ENCODE measurements at places on chromosomes 3 and 15.

- no peak overlapping the region for H3K27ac ChIP-seq
- no peak for DNase-seq
- no peak overlapping the region for H3K4me3 ChIP-seq
- H3K27me3 ChIP-seq, result no peaks in the 10 kb centered on the region
Observed at GRCh38 chr3:111653766-111654165, 58.6 kb upstream of the ZBED2 start.

- no peaks in the 10 kb centered on the region for H3K4me1 ChIP-seq
- H3K27ac ChIP-seq, result no peak overlapping the region
- no peak overlapping the region for H3K4me3 ChIP-seq
- no peaks in the 10 kb centered on the region for H3K27me3 ChIP-seq
- no peak for DNase-seq
Observed at GRCh38 chr3:31481697-31482096, 51.0 kb upstream of the STT3B start.

- no peaks in the 10 kb centered on the region for H3K27me3 ChIP-seq
- no peak overlapping the region for H3K27ac ChIP-seq
- H3K4me3 ChIP-seq, result no peak overlapping the region
- H3K4me1 ChIP-seq, result no peaks in the 10 kb centered on the region
- DNase-seq, result no peak
Observed at GRCh38 chr3:170529346-170529745, 56.5 kb downstream of the SLC7A14 start.

GRCh38 chr15:89377842-89378295 lies 43.2 kb upstream of the POLG start:
- peaks cover 39% of the 10 kb centered on the region for H3K27me3 ChIP-seq
- H3K4me3 ChIP-seq, result no peak overlapping the region
- no peak overlapping the region for H3K27ac ChIP-seq

GRCh38 chr3:59472541-59472940 lies 422.7 kb upstream of the CFAP20DC start:
- H3K27me3 ChIP-seq, result no peaks in the 10 kb centered on the region
- H3K27ac ChIP-seq, result no peak overlapping the region
- H3K4me1 ChIP-seq, result peaks cover 8% of the 10 kb centered on the region
- DNase-seq, result no peak
- no peaks in the 10 kb centered on the region for H3K36me3 ChIP-seq

DNA sequence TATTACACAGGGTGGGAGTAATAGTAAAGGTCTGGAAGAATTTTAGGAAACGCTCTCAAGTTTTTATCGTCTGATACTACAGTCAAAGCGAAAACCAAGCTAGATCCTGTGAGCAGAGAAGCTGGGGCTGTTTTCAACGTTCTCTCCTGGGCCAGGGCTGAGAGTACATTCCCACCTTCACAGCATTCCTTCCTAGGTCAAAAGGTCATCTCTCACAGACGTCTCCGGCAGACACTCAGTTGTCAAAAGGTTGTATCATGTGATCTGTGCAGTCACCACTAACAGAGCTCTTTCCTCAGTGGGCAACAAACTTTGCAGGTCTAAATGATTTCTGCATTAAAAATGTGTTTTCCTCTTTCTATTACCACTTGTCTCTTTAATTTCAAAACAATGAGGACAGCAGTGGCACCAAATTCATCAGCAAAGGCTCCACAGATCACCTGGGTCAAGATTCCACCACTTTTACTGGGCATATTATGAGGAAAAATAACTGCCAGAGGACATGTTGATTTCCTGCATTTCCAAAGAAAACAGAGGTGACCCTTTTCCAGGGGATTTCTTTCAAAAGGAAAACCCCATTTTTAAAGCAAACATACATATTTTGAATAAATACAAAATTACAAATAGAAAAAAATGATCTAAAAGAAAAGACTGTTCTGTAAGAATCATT lies 41.9 kb downstream of the MEIS2 start:
- DNase-seq, result no peak
- no peaks in the 10 kb centered on the region for H3K36me3 ChIP-seq
- no peaks in the 10 kb centered on the region for H3K4me1 ChIP-seq
- H3K4me3 ChIP-seq, result no peak overlapping the region
- H3K27ac ChIP-seq, result no peak overlapping the region

DNA sequence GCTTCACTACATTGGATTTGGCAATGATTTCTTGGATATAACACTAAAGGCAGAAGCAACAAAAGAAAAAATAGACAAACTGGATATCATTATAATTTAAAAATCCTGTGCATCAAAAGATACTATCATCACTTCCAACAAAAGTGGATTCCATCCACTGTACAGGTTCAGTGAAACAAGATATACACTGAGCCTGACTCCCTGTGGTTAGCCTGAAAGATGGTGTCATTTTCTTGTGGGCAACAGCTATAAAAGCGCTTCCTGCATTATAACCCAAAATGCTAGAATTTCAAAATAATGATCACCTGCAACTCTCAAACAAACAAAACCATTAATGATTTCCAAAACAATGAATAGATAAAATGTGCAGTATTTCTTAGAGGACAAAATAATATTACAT lies 39.6 kb upstream of the TBC1D23 start:
- H3K36me3 ChIP-seq, result no peaks in the 10 kb centered on the region
- no peak overlapping the region for H3K4me3 ChIP-seq
- no peaks in the 10 kb centered on the region for H3K4me1 ChIP-seq
- no peaks in the 10 kb centered on the region for H3K27me3 ChIP-seq

DNA sequence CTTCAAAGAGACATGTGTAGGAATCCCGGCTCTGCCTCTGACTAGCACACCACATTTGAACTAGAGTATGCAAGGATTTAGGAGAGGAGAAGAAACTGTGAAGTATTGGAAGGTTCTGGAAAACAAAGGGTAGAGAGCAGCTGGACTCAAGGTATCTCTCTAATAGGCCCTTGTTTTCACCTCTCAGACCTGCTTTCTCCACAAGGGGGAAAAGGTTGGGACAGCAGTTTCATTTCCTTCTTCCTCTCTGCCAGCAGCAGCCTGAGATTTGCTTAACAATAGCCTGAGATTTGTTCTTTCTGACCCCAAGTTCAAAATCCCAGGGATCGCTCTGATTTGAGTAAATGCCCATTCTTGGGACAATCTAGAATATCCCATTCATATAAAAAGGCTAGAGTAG lies 430.6 kb upstream of the MCTP2 start:
- H3K27ac ChIP-seq, result no peak overlapping the region
- DNase-seq, result no peak
- H3K36me3 ChIP-seq, result no peaks in the 10 kb centered on the region
- no peak overlapping the region for H3K4me3 ChIP-seq

GRCh38 chr3:141020143-141020830 lies 30.9 kb upstream of the SPSB4 start:
- H3K27me3 ChIP-seq, result no peaks in the 10 kb centered on the region
- no peak overlapping the region for H3K4me3 ChIP-seq
- no peak overlapping the region for H3K27ac ChIP-seq

GRCh38 chr3:164332831-164333802 lies 745.2 kb downstream of the SI start:
- no peaks in the 10 kb centered on the region for H3K36me3 ChIP-seq
- H3K27me3 ChIP-seq, result no peaks in the 10 kb centered on the region
- H3K4me3 ChIP-seq, result no peak overlapping the region
- no peak overlapping the region for H3K27ac ChIP-seq
- H3K4me1 ChIP-seq, result no peaks in the 10 kb centered on the region

DNA sequence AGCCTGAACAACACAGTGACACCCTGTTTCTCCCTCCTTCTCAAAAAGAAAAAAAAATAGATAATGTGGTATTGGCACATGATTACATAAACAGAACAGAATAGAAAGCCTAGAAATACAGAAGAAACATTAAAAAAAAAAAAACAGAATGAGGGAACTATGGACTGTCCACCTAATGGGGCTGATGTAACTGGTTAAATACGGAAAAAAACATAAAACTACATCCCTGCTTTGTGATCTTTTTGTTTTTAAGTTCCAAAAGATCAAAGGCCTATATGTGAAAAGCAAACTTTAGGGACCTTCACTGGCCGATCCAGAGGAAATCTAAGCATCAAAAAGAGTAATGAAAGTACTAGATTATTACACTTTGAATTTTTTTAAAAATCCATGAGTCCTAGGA lies 17.2 kb downstream of the TMEM202 start:
- DNase-seq, result no peak
- no peak overlapping the region for H3K27ac ChIP-seq
- H3K4me3 ChIP-seq, result no peak overlapping the region
- no peaks in the 10 kb centered on the region for H3K4me1 ChIP-seq

GRCh38 chr3:50050361-50050760 lies 38.4 kb upstream of the RBM5 start:
- no peaks in the 10 kb centered on the region for H3K27me3 ChIP-seq
- no peak for DNase-seq
- no peak overlapping the region for H3K4me3 ChIP-seq
- H3K27ac ChIP-seq, result no peak overlapping the region
- H3K36me3 ChIP-seq, result peaks cover 10% of the 10 kb centered on the region

GRCh38 chr3:51929420-51930003 lies 12.2 kb downstream of the RRP9 start:
- no peaks in the 10 kb centered on the region for H3K27me3 ChIP-seq
- H3K27ac ChIP-seq, result no peak overlapping the region
- H3K4me1 ChIP-seq, result no peaks in the 10 kb centered on the region
- H3K36me3 ChIP-seq, result peaks cover 13% of the 10 kb centered on the region

DNA sequence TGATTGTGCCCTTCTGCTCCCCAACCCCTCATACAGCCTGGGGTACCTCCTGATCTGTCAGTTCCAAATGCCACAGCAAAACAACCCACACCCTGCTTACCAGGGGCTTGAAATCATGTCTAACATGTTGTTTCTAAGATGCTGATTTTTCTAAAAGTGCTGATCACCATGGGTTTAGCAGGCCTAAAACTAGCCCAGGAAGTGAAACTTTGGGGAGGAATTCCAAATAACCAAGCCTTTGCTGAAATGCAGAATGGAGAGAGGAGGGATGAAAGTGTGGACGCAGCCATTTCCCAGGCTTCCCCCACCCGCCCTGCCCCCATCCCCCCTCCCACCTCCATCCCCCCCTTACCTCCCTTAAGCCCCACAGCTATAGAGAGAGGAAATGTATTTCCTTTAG lies 2.0 kb upstream of the HRH1 start:
- DNase-seq, result no peak
- no peaks in the 10 kb centered on the region for H3K36me3 ChIP-seq
- H3K4me1 ChIP-seq, result no peaks in the 10 kb centered on the region
- no peak overlapping the region for H3K4me3 ChIP-seq

DNA sequence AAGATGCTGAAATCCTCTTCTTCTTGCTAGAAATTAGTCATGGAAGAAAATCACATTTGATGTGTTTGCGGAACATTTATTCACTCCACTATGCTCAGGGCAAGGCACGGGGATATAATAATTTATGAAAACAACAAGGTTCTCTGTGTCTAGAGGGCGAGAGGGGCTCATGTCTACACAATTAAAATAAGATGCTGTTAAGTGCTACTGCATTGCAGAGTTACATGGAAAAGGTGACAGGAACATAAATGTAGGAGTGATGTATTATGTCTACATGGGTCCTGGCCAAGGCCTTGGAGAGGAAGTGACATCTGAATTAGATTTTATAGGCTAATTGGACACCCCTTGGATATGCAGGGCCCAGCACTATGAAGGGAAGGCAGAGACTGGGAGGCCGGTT lies 96.1 kb downstream of the SV2B start:
- no peaks in the 10 kb centered on the region for H3K27me3 ChIP-seq
- H3K27ac ChIP-seq, result no peak overlapping the region
- H3K4me3 ChIP-seq, result no peak overlapping the region
- H3K4me1 ChIP-seq, result no peaks in the 10 kb centered on the region
- no peaks in the 10 kb centered on the region for H3K36me3 ChIP-seq

DNA sequence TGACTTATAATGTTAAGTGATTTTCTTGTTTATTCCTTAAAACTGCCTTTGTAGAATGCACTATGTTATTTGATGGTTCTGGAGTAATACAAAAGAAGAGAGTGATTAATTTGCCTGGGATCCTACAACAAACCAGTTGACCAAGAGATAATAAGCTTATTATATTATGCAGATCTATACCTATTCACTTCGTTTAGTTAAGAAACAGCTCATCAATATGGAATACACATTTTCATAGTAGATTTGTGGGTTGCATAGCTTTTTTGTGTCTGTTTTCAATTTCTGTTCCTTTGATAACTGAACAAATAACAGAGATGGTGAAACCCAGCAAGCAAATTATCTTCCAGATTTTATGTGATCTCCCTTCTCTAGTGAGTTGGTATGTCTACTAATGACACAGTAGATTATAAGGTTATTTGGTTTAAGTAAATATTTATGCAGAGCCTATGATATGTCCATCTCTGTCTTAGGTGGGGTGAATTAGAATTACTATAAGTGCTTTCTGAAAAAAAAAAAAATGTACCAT lies 443.3 kb upstream of the TPRG1 start:
- no peaks in the 10 kb centered on the region for H3K36me3 ChIP-seq
- peaks cover 20% of the 10 kb centered on the region for H3K4me1 ChIP-seq
- H3K27me3 ChIP-seq, result no peaks in the 10 kb centered on the region
- no peak overlapping the region for H3K27ac ChIP-seq

DNA sequence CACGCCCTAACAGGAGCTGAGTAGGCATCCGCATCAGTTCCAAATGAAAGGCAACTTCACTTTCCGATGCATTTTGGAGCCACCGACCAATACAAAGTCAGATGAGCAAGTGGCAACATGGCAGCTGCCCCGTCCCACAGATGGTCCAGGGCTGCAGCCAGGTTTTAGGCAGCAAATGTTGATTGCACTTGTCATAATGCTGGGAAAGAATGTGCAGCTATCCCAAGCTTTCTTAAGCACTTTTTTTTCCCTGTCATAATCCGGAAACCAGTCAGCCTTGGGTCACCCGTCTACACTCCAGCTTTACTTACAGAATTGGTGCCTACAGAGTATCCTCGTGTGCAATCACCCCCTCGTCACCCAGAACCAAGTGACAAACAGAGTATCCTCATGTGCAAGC lies 147.7 kb downstream of the CHSY1 start:
- no peaks in the 10 kb centered on the region for H3K27me3 ChIP-seq
- no peak overlapping the region for H3K4me3 ChIP-seq
- no peak for DNase-seq
- H3K4me1 ChIP-seq, result no peaks in the 10 kb centered on the region

DNA sequence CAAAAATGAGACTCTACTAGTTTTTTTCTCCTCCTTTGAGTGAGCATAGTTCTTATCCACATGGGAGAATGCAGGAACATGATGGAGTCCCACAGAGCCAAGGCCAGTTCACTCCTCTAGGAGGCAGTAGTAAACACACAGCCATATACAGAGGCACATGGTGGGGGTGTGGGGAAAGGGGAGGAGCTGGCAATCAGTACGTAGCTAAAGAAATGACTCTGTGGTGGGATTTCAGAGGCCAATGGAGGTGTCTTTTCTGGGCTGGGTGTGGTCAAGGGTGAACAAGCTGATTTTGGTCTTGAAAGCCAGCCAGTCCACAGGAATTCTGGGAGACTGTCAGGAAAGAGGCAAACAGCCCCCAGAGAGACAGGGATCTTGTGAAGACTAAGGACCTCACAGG lies 6.6 kb upstream of the RAB11A start:
- H3K36me3 ChIP-seq, result no peaks in the 10 kb centered on the region
- H3K4me1 ChIP-seq, result no peaks in the 10 kb centered on the region
- no peak overlapping the region for H3K27ac ChIP-seq
- peak; percentile 43 for DNase-seq
- no peak overlapping the region for H3K4me3 ChIP-seq
- H3K27me3 ChIP-seq, result no peaks in the 10 kb centered on the region

GRCh38 chr3:74532446-74532845 lies 82.0 kb downstream of the CNTN3 start:
- H3K4me1 ChIP-seq, result no peaks in the 10 kb centered on the region
- H3K36me3 ChIP-seq, result no peaks in the 10 kb centered on the region
- no peak for DNase-seq
- no peaks in the 10 kb centered on the region for H3K27me3 ChIP-seq
- no peak overlapping the region for H3K4me3 ChIP-seq
- H3K27ac ChIP-seq, result no peak overlapping the region

All from CD4-positive, alpha-beta memory T cell (primary cell).